NCI-H1092 (cell line): ENCODE measurements at places on chromosomes 6 and 20.

GRCh38 chr20:52270696-52271095 lies 79.1 kb upstream of the ZFP64 start:
- DNase-seq: no peak

- no peak for DNase-seq
Measured at GRCh38 chr20:48538058-48538825, 289.6 kb downstream of the PREX1 start.

GRCh38 chr6:143939364-143939763 lies 68.7 kb downstream of the PLAGL1 start:
- no peak for DNase-seq

- DNase-seq: no peak
Measured at GRCh38 chr6:165930668-165931214, 236.9 kb downstream of the TBXT start.

- DNase-seq: no peak
Measured at GRCh38 chr6:47179286-47179685, 130.4 kb downstream of the TNFRSF21 start.

DNA sequence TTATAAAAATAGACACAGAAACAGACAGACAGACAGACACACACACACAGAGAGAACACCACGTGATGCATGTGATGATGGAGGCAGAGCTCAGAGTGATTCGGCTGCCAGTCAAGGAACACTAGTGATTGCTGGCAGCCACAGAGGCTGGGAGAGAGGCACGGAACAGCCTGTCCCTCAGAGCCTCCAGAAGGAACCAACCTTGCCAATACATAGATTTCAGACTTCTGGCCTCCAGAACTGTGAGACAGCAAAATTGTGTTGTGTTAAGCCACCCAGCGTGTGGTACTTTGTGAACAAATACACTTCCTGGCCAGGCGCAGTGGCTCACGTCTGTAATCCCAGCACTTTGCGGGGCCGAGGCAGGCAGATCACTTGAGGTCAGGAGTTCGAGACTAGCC lies 9.5 kb upstream of the PARD6B start:
- no peak for DNase-seq

GRCh38 chr20:62136283-62137091 lies 6.7 kb downstream of the PSMA7 start:
- DNase-seq: no peak

GRCh38 chr6:144156991-144157390 lies 6.7 kb downstream of the STX11 start:
- no peak for DNase-seq

GRCh38 chr6:55578537-55579363 lies at the start of gene HMGCLL1:
Gene HMGCLL1, minus strand, starts transcription at chr6:55579192. Its CDS starts 137 bp downstream, at chr6:55579055.
- no peak for DNase-seq

DNA sequence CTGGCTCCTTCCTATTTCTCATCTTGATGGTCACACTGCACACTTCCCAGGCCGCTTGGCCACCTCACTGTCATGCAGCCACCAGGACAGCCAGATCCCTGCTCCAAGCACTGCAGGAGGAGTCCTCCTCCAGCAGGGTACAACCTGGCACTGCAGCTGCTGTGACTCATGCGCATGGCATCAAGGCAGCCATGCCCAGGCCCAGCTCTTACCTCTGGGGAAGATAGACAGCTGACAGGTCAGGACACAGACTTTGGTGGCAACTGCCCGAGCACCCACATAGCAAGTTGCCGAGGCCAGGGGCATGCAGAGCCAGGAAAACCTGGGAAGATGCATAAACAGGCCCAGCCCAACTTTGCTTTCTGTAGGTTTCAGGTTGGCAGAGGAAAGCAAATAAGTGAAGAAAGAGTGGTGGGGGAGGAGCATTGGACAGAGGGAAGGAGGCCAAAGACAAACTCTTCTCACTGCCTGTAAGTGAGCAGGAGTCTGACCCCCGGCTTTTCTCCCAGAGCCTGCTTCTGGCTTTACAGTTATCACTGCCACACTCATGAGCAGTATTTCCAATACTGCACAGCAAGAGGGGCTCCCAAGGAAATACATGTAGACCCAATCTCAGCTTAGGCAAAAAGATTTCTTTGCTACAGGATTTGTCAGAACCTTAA lies 38.8 kb downstream of the SLC22A3 start:
- DNase-seq: no peak

DNA sequence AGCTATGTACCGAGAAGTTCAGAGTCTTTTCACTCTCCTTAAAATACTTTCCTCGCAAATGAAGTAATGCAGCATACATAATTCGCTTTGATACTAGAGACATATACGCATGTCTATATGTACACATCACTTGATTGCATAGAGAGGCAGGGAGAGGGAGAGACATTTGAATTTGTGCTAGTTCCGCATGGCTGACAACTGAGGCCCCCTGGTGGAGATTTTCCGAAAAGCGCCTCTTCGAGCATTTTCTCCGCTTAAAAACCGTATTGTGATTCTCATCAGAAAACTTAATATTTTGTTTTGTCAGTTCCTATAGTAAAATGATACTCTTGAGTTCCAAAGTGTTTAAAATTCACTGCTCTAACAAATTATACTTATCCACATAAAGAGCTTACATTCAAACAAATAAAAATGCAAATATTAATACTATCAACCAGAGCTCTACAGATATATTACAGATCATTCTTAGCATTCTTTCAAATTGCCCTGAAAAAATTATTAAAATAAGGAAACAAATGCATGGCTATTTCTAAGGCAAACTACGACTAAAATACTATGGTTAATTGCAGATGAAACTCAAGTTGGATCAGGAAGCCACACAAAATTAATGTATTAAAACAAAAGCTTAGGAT lies 637 bp downstream of the MYLK4 start:
- DNase-seq: no peak

DNA sequence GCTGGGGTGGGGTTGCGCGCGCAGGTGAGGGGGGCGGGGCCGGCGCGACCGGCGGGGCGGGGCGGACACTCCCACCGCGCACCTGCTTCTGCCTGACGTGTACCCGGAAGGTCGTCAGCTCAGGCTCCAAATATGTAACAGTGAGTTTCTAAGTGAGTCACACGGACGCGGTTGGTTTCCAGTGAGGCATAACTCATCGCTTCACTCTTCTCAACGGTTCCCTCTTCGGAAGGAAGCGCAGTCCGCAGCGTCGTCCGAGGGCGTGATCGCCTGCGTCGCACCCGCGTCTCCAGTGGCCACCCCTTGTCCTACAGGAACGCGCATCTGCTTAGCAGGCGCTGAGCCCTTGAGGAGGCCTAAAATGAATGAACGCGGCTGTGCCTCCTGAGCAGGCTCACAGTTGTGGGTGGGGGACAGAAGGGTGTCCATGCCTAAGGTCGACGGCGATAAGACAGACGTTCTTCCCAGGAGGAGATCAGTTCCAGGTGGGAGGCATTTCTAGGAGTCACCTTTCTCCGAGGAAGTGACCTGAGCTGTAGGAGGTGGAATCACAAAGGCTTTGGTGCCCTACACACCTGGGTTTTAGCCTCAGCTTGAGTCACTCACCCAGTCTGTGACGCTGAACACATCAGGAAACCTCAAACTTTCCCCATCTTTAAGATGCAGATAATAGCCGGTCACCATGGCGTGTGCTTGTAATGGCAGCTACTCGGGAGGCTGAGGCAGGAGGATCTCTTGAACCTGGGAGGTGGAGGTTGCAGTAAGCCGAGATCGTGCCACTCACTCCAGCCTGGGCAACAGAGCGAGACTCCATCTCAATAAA lies 50.9 kb upstream of the EZR start:
- peak; percentile 86 for DNase-seq

GRCh38 chr20:10919396-10920140 lies 245.8 kb upstream of the JAG1 start:
- no peak for DNase-seq

DNA sequence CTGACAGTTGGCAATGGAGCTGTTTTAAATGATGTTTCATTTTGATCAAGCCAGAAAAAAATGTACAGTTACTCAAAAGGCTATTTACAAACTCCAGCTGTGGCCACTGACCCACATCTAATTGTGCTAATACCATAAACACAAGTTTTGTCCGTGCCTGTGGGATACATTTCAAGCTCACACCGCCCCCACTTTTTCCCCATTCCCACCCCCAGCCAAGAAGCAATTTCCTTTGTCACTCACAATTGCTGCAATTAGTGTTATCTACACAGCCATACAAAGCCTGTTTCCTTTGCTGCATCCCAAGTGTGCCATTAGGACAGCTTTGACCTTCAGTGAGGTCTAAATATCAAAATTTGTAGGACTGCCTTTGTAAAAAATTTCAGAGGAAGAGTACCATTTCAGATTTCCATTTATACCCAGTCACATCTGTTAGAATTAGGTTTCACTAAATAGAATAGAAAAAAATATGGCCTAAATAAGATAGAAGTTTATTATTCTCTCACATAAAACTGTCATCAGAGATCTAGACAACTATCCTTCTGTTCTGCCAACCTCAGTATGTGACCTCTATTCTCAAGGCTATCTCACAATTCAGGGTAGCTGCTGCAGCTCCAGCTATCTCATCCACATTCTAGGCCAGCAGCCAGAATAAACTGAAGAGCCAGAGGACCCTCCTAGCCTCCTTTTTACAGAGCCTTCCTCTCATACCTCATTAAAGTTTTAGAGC lies 202.6 kb downstream of the NFATC2 start:
- DNase-seq: no peak

DNA sequence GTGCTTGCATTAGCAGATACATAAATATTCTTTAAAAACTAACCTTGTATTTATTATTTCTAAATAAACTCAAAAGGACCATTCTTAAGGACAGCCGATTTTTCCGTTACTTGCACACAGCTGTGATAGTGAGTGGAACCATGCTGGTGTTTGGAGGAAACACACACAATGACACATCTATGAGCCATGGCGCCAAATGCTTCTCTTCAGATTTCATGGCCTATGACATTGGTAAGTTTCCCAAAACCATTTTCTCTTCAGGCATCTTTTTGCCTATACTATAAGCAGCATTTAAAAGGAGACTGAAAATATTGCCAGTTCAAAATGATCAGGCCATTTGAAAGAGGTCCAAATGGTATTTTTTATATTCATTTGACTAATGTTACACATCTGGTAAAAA lies 92.3 kb downstream of the ATRN start:
- DNase-seq: no peak

DNA sequence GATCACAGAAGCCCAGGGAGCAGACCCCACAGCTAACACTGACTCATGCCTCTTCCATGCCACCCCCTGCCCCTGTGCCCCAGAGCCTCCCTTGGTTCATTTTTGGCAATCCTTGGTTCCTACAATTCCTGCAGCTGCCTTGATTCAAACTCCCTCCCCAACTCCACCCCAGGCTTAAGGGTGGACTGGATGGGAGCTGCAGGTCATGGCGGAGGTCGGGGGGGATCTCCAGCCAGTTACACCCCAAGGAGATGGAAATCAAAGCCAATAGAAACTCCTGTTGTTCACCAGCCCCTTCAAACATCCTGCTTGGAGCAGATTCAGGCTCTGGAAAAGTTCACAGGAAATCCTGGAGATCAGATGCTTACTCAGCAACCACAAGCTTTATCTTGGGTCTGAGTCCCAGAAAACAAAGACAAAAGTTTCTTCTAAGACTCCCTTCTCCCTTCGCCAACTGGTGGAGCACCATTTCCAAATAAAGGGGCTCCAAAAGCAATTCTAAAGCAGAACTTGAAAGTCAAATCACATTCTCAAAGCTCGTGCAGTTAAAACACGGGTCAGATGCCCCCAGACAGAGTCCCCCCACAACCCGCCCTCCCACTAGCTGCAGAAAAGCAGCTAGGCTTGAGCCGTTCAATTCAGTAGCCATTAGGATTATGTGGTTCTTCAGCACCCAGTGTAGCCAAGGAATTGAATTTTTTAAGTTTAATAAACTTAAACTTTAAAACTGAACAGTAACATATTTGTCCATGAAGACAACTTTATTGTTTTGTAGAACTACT lies 149.5 kb downstream of the ANKRD60 start:
- DNase-seq: no peak

- DNase-seq: no peak
Measured at GRCh38 chr6:91600561-91600960, 1013.7 kb upstream of the MAP3K7 start.

DNA sequence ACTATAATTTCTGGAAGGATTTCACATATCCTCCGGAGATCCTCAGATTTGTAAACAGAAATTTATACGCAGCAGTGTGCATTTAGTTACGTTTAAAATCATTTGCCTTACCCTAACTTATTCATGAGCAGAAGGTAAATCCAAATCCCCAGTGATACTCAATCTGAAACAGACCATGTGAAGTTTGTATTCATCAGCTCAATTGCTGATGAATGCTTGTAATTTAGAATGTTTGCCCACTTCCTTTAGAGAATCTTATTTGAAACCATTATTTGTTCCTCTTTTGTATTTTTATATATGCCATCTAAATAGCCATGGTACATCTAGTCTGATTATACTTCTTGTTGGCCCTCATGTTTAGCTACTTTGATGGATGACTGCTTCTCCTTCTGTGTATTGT lies 15.4 kb downstream of the TAAR1 start:
- DNase-seq: no peak

- no peak for DNase-seq
Measured at GRCh38 chr6:5569491-5569890, 308.2 kb downstream of the FARS2 start.

DNA sequence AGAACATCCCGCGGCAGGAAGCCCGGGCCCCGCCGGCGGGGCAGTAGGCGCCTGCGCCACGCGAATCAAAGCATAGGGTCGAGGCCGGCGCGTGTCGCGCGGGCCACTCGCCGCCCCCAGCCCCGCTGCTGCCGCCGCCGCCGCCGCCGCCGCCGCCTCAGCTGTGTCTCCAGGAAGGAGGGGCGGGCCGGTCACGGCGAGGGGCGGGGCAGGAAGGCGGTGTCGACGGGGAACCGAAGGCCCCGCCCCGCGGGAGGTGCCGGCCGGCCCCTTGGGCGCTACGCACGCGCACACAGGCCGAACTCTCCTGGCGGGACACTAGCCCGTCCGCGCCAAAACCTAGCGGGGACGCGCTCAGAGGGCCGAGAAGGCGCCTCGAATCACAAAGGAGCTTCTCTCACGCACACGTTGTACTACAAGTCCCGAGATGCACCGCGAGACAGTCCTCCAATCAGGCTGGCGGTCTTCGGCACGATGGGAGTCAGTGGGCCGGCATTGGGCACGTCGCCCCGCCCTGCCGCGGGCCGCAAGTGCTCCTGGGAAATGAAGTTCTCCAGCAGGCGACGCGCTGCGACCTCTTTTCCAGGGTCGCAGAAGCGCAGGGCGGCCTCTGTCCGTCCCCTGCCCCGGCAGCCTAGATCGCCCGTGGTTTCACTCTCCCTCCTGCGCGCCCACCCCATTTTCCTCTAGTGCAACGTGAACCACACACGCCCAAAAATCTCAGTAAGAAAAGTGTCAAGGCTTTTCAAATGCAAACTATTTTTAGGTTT lies at the start of gene RALGAPA2:
TSS of gene RALGAPA2 (minus strand) at position 171 of the 770 bp plus-strand sequence. CDS start at position 7, 164 bp downstream.
- DNase-seq: peak; percentile 98

GRCh38 chr6:136209496-136209895 lies 40.6 kb downstream of the MTFR2 start:
- DNase-seq: no peak

DNA sequence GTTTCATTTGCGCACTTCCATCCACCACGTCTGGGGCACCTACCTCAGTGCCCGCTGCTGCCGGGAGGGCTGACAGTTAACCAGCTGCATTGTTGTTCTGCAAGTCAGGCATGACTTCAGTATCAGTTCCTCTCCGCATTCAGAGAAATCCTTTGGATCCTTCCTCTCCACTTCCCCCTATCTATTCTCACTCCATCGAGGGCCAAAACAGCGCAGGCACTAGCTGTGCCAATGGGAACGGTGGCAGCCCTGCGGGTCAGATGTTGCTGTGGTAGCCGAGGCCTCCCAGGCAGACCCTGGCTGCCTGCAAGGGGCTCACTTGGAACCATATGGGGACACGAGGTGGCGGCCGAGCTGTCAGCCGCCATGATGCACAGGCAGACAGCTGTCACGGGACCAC lies 64.2 kb upstream of the INSM1 start:
- no peak for DNase-seq

GRCh38 chr20:10927936-10928840 lies 254.4 kb upstream of the JAG1 start:
- DNase-seq: no peak
